ENCODE measurements at places on chromosomes 1 and 21. TPM values are rescaled to one million over a fixed set of nuclear protein-coding genes. Genes with fewer than 3 reads are reported as not detected.

- peak; percentile 32 for DNase-seq
Observed at GRCh38 chr1:96845464-96845863, 123.9 kb downstream of the PTBP2 start.

DNA sequence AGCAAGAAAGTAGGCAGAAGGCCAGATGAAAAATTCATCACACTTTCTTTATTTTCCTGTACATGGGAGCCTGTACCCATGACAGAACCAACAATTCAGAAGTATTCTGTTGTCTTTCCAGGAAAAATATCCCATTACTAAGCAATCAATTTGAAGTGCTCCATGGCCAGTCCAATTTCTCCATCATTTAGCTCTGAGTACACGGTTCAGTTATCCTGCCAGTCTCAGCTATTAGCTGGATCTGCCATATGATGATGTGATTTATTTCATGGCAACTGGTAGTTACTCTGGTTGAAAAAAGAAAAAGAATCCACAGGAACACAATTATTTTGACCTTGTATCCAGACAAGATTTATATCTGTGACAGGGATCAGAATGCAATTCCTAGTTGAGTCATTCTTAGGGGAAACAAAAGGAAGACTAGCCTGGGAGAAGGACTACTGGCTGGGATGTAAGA lies 70.6 kb upstream of the GORAB start:
- DNase-seq = peak; percentile 90

DNA sequence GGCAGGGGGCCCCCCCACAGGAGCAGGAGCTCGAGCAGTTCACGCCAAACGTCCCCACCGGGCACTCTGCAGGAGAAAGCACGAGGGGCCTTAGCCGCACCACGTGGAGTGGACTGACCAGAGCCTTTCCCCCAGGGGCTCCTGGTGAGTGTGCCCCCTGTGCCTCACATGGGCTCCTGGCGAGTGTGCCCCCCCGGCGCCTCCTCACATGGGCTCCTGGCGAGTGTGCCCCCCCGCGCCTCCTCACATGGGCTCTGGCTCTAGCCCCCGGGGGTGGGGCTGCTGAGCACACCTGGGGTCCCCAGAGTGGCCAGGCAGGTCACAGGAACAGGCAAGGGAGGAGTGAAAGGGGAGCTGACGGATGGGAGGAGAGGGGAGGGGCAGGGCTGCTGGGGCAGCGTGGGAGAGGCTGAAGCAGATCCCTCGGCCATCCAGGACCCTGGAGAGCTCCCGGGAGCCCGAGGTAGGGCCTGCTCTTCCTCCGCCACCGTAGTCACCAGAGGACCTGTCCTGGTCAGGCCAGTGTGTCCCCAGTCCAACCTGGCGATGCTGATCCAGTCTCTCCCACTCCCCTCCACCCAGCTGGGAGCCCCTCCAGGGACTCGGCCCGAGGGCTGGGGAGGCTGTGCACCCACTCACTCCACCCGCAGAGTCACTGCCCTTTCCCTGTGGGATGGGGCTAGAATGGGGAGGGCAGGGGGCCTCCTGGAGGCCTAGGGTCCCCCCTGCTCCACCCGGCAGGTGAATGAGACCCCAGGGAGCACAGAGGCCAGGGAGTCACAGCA lies 47.6 kb downstream of the ARHGEF16 start:
- DNase-seq = no peak

Gene PSRC1
- total RNA-seq = 60.4 TPM

Measured in LHCN-M2 (cell line).